NCI-H774 (cell line): ENCODE measurements at places on chromosomes 11 and 22.

DNA sequence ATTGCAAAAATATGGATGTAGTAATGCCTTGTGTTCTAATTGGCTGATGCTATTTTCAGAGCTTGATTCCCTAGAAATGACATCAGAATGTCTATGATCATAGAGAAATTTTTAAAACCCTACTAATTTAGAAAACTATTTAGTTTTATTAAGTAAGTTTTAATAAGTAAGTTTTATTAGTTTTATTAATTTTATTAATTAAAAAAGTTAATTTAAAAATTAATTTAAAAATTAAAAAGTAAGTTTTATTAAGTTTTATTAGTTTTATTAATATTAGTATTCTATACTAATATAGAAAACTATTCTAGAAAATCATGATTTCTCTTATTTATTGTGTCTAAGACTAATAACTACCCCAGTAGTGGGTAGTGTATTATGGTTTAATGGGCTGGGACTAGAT is 8.2 kb downstream of the HORMAD2 start:
- DNase-seq: no peak

DNA sequence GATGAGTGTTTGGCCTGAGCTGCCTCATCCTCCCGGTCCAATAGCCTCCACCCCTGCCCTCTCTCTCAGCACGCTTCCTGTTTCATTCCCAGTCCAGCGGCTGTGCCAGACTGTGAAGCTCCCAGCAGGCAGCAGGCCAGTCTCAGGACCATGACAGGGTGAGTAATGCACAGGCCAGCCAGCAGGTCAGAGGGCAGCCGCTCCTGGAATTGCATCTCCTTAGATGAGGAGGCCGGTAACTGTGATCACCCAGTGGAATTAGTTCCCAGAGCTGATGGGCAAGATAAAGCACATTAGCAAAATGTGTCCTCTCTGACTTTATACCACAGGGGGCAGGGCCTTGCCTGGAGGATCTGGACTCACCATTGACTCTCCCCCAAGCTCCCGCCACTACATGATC is 251.2 kb downstream of the ETS1 start:
- no peak for DNase-seq

DNA sequence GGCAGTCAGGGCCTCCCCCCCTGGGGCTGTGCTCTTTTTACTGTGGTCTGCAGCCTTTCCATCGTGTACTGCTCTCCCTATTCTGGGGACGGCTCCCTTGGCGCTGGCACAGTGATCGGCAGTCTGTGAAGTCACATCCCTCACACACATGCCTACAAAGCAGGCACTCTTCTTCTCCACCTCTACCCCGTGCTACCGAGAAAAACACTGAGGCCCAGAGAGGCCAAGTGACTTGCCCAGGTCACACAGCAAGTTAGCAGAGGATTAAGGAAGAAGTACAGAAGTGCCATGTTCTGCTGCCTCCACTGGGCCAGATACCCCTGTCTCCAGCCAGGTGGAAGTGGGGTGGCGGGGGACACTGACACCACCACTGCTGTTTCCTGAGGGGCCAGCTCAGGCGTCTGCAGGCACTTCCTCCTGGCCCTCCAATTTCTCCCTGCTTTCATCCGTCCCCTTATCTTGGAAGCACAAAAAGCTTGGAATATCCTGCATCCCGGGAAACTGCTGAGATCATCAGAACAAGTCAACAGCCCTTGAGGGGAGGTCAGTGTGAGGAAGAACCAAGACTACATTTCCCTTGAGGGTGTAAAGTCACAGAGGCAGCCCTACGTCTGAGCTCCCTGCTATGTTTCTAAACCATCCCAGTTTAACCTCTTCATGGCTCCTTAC is 30.2 kb upstream of the KLHL35 start:
- no peak for DNase-seq

GRCh38 chr11:93984196-93984567 is 37.0 kb upstream of the HEPHL1 start:
- no peak for DNase-seq

DNA sequence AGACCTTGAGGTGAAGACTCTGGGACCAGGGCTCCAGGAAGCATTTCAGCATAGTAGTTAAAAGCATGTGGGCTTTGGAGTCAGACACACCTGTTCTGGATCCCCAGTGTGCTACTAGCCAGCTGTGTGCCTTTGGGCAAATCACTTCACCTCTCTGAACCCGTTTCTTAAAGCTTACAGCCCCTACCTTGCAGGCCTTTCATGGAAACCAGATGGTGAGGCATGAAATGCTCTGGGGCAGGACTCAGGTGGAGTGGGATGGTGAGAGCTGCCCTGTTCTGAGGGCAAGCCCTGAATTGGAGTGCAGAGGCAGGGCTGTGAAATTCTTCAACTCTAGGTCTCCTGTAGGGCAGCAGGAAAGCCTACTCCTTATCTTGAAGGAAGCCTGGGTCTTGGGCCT is 10.5 kb downstream of the UCP2 start:
- DNase-seq: no peak

GRCh38 chr22:36267058-36267457 is 14.1 kb downstream of the APOL1 start:
- DNase-seq: no peak

DNA sequence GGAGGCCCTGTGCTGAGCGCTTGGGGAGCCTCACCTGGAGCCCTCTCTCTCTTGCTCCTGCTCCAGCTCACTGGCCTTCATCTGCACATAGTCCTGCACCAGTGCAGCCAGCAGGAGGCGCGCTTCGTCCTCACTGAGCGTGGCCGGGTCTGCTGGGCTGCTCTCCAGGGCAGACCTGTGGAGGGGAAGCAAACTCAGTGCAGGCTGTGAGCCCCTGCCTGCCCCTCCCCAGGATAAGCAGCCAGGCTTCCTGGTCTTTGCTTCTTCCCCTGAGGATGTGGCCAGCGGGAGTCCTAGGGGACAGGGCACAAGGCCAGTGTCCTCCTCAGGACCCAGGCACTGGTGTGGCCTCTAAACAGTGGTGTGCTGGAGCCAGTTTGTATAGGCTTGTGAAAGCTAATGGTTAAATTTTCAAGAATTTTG is 2.2 kb downstream of the CALCA start:
- DNase-seq: peak; percentile 39

GRCh38 chr11:95557376-95557775 is 232.2 kb downstream of the FAM76B start:
- DNase-seq: no peak
